Skin of body (tissue), 3 donors: ENCODE measurements at places on chromosomes 16 and 17. TPM values are rescaled to one million over a fixed set of nuclear protein-coding genes. Genes with fewer than 3 reads are reported as not detected.

POLR2C gene
- 71.1 TPM for total RNA-seq

FAM171A2 gene
- total RNA-seq, result 3.4 TPM

- no peak for DNase-seq
Measured at GRCh38 chr16:20611350-20611902, 35.3 kb upstream of the ACSM2B start.

DNA sequence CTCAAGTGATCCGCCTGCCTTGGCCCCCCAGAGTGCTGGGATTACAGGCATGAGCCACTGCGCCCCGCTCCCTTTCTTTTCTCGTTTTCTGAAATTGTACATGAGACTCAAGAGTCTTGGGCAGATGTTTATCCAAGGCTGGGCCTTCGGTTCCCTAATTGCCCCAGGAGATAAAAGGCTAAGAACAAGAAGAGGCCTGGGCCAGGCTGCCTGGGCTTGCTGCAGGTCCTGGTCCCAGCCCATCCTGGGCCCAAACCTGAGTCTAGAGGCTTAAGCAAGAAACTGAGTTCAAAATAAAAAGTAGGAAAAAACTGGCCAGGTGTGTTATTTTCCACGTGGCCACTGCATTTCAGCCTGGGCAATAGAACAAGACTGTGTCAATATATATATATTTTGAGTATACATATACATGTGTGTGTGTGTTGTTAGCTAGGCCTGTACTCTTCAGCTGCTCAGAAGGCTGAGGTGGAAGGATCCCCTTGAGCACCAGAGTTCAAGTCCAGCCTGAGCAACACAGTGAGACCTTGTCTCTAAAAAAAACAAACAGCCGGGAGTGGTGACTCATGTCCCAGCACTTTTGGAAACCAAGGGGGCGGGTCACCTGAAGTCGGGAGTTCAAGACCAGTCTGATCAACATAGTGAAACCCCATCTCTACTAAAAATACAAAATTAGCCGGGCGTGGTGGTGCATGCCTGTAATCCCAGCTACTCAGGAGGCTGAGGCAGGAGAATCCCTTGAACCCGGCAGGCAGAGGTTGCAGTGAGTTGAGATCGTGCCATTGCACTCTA is 6.8 kb upstream of the CLUH start:
- DNase-seq, result no peak

GRCh38 chr17:54948380-54948779 is 20.1 kb downstream of the COX11 start:
- no peak for DNase-seq

GRCh38 chr16:67022531-67023214 is 6.3 kb upstream of the CBFB start:
- DNase-seq, result no peak

- DNase-seq, result no peak
Measured at GRCh38 chr16:6993544-6993943, 339.1 kb upstream of the RBFOX1 start.

DNA sequence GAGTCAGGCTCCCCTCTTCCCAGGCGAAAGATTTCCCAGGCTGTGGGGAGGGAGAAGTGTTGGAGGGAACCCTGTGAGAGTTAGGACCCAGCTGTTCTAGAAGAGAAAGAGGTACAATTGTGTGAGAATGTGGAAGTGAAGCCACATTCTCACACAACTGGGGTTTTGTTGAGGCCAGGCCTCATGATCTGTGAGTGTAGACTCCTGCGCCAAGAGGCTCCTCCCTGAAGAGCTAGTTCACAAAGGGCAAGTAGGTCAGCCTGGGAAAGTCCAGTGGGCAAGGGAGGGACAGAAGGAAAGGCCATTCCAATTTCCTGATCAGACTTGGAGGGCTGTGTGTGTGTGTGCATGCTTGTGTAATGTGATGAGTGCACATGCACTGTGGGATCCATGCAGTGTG is 15.2 kb downstream of the CD300LF start:
- DNase-seq, result no peak
